ENCODE measurements at places on chromosomes 3 and 15.

DNA sequence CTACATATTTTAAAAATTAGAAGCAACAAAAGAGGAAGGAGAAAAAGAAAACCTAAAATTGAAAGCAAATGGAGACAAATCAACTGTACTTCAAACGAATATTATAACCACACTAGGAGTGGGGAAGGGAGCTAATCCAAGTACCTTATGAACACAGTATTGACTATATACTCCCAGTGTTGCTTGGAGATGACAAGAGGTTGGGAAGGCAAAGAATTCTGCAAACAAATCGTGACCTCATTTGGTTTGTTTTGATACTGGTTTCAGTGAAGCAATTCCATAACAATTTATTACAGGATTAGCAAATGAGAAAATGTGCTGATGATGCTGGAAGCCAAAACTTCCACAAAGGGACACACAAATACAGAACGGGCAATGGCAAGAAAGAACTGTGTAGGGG lies 268.1 kb downstream of the ULK4 start:
- no peak for DNase-seq

- peak; percentile 18 for DNase-seq
Observed at GRCh38 chr3:18295171-18295920, 129.8 kb downstream of the SATB1 start.

- DNase-seq = no peak
Observed at GRCh38 chr3:43389388-43390254, 103.3 kb downstream of the SNRK start.

- DNase-seq = no peak
Observed at GRCh38 chr15:68658641-68659358, 80.0 kb downstream of the CORO2B start.

- DNase-seq = no peak
Observed at GRCh38 chr3:40398346-40398745, 11.4 kb downstream of the ENTPD3 start.

- no peak for DNase-seq
Observed at GRCh38 chr3:4584456-4585249, 91.5 kb downstream of the ITPR1 start.

DNA sequence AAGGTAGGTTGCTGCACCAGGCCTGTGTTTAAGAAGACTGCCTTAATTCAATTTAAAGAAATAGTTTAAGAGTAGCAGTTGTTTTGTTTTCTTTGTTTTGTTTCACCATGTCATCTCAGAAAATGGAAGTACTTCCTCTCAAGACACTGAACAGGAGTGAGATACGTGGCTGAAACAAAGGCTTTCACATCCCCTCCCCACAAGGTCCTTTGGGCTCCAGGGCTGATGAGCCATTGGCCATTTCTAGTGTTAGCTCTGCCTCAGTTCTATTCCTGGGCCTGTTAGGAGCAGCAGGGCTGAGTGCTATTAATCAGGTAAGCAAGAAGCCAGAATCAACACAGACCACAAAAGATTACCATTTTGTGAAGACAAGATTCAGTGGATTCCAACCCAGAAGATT lies 132.8 kb downstream of the KCNAB1 start:
- no peak for DNase-seq

- no peak for DNase-seq
Observed at GRCh38 chr3:40681658-40682055, 156.9 kb downstream of the ZNF621 start.

GRCh38 chr3:100913870-100914648 lies 79.2 kb downstream of the ABI3BP start:
- DNase-seq = no peak
